ENCODE measurements at places on chromosomes 16 and 17.

- no peak for DNase-seq
These were observed 152.0 kb downstream of the C16orf95 start for GRCh38 chr16:87165151-87165550.

DNA sequence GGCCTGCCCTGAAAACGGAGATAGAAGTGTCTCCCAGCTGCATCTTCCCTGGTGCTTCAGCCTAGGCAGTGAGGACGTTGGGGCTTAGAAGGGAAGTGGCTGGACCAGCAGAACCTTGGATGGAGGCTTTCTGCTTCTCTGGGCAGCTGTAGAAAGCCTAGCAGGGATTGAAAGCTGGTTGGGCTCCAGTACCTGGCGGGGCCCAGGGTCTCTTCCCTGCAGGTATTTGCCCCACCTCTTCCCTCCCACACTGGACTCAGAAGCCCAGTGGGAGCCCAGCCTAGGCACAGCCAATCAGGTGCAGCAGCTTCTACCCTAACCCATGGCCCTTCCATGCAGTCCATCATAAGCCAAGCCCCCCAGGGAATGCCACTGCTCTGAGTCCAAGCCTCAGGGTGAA, 190.3 kb upstream of the IRX6 start:
- DNase-seq, result no peak

GRCh38 chr17:82315703-82316358, 1.6 kb downstream of the CD7 start:
- DNase-seq, result no peak

DNA sequence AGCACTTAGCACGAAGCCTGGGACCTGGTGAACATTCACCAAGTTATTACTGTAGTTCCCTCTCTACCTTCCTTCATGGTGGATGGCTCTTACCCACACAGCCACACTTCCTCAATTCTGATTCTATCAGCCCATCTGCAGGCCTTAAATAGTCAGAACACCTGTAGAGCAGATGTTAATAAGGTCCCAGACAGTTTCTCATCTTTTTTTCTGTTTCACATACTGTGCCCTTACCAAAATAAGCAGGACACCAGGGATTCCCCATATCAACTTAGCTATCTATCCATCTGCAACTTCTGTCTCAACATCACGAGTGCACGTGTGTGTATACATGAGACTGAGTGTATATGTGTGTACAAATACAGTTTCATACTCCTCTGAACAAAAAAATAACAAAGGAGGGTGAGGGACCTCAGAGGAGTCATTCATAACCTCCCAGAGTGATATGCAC, 2.8 kb downstream of the RECQL5 start:
- DNase-seq, result no peak

DNA sequence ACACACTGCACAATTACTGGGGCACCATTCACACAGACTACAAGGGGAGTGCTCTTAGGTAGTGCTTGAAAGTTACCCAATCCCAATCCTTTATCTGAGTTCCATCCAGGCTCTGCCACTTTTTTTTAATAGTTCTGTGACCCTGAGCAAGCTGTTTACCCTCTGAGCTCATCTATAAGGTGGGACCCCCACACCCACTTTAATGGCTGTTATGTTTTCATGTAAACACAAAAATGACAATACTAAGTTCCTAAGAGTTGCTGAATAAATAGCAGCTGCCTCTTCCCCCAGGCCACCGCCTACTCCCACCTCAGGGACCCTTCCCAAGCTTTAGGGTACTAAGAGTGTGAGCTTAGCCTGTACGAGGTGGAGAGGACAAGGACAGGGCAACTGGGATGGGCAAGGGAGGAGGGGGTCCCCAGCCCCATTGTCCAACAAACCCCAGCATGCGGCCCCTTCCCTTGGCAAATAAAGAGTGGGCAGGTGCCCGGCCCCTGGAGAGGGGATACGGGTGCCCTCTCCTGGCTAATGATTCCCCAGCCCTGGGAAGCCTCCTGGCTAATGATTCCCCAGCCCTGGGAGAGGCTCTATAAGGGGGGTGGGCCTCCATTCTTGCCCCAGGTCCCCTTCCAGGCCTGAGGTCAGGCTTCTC, 14.6 kb downstream of the SLC13A2 start:
- DNase-seq, result peak; percentile 38

DNA sequence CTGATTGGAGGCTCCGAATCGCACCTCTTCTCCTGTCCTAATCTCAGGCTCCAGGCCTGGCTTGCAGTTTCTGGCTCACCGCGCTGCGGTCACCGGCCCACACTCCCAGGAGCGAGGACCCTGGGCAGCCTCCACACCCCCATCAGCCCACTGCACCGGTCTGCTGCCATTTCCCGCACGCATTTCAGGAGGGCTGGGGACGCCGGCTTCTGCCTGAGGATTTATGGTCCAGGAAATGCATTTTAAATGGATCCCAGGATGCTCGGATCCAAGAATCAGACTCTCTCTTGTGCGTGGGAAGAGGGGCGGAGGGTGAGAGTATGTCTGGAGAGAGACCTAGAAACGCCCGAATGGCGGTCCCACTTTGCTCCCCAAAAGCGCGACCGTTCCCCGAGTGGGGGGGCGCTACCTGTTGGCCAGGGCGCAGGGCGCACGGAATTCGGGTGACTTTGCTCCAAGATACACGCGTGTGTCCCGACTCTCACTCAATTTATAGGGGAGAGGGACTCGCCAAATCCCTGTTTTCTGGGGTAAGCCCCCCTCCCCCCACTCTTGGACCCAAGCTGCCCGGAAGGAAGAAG, 817 bp upstream of the JPH3 start:
- no peak for DNase-seq

GRCh38 chr17:16470265-16470664, 21.7 kb downstream of the LRRC75A start:
- no peak for DNase-seq

DNA sequence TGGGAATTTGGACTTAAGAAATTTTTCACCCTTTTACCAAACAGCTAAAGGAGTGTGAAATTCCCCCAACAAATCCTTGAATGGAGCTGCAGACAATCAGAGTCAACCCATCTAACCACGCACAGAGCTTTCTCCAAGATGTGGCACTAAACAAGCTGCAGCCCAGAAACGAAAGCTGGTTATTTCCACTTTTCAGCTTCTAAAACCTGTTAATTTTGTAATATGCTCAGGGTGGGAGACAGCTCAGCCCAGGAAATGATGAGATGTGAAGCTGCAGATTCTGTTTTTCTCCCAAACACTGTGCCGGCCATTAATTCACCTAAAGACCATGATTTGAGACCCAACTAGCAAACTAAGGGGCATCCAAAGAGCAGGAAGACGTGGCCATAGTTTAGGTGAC, 33.2 kb upstream of the ABR start:
- no peak for DNase-seq

GRCh38 chr17:34665150-34665806, 85.9 kb downstream of the TMEM132E start:
- no peak for DNase-seq

- DNase-seq, result no peak
These were observed 39.6 kb upstream of the PSMD7 start for GRCh38 chr16:74257061-74257460.

DNA sequence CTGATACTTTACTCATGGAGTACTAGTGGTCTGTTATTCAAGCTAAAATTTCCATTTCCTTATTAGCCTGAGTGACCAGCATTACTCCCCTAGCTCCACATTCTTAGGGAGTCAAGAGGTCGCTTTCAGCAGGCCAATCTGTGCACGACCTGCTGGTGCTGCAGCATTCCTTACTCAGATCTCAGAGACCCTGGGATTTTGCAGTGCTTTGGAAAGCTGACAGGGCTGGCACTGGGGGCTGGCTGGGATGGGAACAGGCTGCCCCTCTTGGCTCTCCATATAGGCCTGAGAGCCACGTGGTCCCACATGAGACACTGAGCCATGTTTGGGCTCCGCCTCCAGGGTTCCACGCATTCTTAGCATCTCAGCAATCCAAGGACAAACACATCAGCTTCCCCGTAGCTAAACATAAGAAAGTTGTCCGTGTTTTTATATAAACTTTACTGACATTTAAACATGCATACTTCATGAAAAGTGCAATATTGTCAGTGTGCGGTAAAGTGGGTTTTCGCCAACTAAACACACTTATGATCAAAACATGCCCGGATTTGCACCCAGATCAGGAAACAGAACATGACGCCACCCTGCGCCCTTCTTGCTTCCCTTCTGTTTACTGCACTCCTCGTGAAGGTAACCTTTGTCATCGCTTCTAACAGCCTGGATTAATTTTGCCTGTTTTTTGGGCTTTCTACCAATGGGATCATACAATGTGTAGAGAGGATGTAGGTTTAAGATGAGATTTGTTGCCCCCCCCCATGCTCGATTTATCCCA, 254.5 kb upstream of the CACNG5 start:
- no peak for DNase-seq

DNA sequence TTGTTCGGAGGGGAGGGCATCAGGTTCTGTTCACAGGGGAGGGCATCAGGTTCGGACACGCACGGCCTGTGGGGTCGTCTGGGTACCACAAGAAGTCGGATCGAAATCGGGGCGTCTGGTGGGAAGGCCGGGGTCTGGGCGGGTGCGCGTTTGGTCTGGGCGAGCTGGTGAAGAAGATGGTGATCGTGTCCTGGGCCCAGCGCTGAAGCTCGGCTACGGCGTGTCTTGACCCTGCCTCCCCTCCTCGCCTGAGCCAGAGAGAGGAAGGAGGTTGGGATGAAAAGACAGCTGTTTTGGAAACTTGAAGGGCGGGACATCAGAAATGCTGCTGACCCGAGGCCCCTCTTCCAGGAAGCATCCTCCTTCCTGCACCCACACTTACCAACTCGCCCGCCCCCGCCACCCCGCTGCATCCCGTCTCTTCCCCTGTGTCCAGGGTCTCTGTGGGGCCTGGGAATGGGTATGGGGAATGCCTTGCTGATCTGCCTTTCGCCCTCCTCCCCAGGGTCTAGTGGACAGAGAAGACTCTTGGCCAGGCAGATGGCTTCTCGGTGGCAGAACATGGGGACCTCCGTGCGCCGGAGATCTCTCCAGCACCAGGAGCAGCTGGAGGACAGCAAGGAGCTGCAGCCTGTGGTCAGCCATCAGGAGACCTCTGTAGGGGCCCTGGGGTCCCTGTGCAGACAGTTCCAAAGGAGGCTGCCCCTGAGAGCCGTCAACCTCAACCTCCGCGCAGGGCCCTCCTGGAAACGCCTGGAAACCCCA, 498 bp downstream of the PIMREG start:
- no peak for DNase-seq

DNA sequence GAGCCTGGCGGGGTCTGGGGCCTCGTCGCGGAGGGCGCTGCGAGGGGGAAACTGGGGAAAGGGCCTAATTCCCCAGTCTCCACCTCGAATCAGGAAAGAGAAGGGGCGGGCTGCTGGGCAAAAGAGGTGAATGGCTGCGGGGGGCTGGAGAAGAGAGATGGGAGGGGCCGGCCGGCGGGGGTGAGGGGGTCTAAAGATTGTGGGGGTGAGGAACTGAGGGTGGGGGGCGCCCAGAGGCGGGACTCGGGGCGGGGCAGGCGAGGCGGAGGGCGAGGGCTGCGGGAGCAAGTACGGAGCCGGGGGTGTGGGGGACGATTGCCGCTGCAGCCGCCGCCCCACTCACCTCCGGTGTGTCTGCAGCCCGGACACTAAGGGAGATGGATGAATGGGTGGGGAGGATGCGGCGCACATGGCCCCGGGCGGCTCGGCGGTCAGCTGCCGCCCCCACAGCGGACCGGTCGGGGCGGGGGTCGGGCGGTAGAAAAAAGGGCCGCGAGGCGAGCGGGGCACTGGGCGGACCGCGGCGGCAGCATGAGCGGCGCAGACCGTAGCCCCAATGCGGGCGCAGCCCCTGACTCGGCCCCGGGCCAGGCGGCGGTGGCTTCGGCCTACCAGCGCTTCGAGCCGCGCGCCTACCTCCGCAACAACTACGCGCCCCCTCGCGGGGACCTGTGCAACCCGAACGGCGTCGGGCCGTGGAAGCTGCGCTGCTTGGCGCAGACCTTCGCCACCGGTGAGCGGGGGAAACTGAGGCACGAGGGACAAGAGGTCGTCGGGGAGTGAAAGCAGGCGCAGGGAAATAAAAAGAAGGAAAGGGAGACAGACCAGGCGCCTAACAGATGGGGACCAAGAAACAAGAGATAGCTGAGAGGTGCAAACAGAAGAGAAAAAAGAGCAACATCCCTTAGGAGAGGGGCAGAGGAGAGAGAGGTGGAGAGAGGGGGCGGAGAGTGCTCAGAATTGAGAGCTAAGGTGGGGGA, at the start of gene PNMT:
Gene PNMT, plus strand, starts transcription at position 509 of the 980 bp plus-strand sequence. Its CDS starts 23 bp downstream, at position 532.
- no peak for DNase-seq

GRCh38 chr17:6138761-6139446, 68.7 kb downstream of the WSCD1 start:
- peak; percentile 69 for DNase-seq

DNA sequence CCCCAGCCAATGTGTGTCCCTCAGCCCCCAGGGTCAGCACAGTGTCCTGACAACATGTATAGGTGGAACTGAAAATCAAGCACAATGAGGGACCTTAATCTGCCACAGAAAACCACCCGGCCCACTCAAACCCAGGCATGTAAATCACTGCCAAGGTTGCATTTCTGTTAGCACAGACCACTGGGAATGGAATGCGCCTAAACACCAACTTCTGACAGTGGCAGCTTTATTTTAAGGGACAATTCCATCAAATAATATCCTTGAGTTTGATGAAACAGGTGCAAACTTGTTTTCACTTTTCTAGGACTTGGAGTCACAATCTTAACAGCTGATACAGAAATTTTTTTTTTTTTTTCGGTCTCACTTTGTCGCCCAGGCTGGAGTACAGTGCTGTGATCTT, 37.3 kb upstream of the MRPS23 start:
- DNase-seq, result no peak

DNA sequence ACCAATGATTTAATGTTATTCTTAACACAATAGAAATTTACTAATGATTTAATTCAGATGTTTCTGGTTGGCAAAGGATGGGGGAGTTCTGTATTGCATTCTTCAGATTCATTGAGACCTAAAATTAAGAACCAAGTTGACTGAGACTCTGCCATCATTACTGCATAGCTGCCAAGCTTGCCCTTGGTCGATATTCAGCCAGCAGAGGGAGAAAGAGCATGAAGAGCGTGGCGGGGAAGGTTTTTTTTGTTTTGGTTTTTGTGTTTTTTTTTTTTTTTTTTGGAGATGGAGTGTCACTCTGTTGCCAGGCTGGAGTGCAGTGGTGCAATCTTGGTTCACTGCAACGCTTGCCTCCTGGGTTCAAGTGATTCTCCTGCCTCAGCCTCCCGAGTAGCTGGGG, 659.4 kb upstream of the EEF2KMT start:
- no peak for DNase-seq

GRCh38 chr17:76935331-76935730, 67.1 kb downstream of the MGAT5B start:
- DNase-seq, result no peak
